ENCODE measurements at places on chromosomes 12 and 14. TPM values are rescaled to one million over a fixed set of nuclear protein-coding genes. Genes with fewer than 3 reads are reported as not detected.

Gene ERGIC2
- total RNA-seq: 46.8 TPM

Gene MYO1H
- 0.20 TPM for total RNA-seq

Gene STAC3
- total RNA-seq: 4.2 TPM

Gene KRT75
- not detected for total RNA-seq

Gene TMPRSS12
- not detected for total RNA-seq

Gene ACOT6
- total RNA-seq: not detected

Gene MYF6
- not detected for total RNA-seq

Gene SLC6A13
- total RNA-seq: not detected

Gene CCDC177
- not detected for total RNA-seq

Gene MARS1
- 125 TPM for total RNA-seq

Gene CSRP2
- total RNA-seq: 7.8 TPM

GRCh38 chr12:39145175-39145999 is 240.0 kb upstream of the CPNE8 start:
- peak; percentile 58 for DNase-seq

- DNase-seq: peak; percentile 8
Observed at GRCh38 chr14:76456200-76456599, 80.3 kb downstream of the ESRRB start.

DNA sequence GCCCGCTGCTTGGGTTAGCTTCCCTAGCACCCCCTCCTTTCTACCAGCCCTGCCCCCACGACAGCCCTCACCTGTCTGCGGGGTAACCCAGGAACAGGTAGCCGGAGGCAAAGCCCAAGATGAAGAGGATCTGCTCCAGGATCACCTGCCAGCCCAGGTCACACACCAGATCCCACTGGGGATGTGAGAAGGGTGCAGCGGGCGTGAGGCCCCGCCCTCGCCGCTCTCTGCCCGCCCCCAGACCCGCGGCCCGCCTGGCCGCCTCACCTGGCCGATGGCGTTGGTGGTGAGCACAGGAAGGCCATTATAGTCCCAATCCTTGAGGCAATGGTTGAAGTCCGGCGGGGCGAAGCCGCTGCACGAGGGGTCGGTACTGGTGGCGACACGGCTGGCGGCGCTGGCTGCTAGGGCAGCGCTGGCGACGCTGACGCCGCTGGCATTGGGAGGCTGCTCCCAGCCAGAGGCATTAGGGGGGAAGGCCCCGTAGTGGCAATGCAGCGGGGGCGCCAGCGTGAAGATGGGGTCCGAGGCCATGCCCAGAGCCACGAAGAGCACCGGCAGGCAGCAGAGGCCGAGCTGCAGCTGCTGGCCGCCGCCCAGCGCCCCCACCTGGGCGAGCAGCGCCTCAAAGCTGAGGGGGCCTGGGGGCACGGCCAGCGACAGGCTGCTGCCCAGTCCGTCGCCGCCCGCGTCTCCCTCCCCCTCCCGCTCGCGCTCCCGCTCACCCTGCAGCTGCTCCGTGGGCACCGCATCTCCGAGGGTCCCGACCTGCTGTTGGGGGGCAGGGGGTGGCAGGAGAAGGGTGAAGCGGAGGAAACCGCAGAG is 794 bp downstream of the SLC22A17 start:
- no peak for DNase-seq

- no peak for DNase-seq
Observed at GRCh38 chr14:29858299-29858698, 69.3 kb downstream of the PRKD1 start.

- DNase-seq: peak; percentile 74
Observed at GRCh38 chr14:104972301-104973134, 5.7 kb downstream of the AHNAK2 start.

- peak; percentile 39 for DNase-seq
Observed at GRCh38 chr12:6067152-6067916, 57.1 kb downstream of the VWF start.

- no peak for DNase-seq
Observed at GRCh38 chr14:69351911-69352310, 46.2 kb downstream of the ERH start.

- no peak for DNase-seq
Observed at GRCh38 chr14:101852785-101853184, 91.3 kb downstream of the PPP2R5C start.

GRCh38 chr12:100576331-100577036 is 3.0 kb downstream of the GAS2L3 start:
- no peak for DNase-seq

GRCh38 chr14:68099495-68100045 is 280.0 kb downstream of the RAD51B start:
- peak; percentile 35 for DNase-seq

All from left colon (tissue), 2 donors.